Fibroblast of lung (primary cell): ENCODE measurements at places on chromosomes 13 and 19. TPM values are rescaled to one million over a fixed set of nuclear protein-coding genes. Genes with fewer than 3 reads are reported as not detected.

Gene ACP5
- 1.2 and 2.6 TPM in 2 replicates for total RNA-seq

Gene ETHE1
- total RNA-seq = 86.0 and 112 TPM in 2 replicates

Gene ZNF729
- total RNA-seq = not detected in 2 replicates

Gene AMH
- total RNA-seq = 0.26 and 0.33 TPM in 2 replicates

Gene C19orf38
- 1.0 and 1.3 TPM in 2 replicates for total RNA-seq

Gene PSG4
- total RNA-seq = 0.17 and 11.3 TPM in 2 replicates

GRCh38 chr19:1840541-1841115 lies 7.7 kb downstream of the REXO1 start:
- DNase-seq = no peak

- no peak for DNase-seq
Measured at GRCh38 chr19:7145494-7145893, 76.0 kb downstream of the ZNF557 start.

DNA sequence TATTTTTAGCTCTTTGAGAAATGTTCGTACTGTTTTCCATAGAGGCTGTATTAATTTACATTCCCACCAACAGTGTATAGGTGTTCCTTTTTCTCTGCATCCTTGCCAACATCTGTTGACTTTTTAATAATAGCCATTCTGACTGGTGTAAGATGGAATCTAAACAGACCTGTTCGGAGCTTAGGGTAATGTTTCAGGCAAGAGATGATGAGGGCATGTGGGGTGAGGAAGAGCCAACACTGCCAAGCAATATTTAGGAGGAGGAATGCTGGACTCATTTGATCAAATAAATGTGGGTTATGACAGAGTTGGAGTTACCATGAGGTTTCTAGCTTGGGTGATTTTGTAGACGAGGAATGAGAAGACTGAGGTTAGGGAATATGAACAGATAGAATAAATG lies 382.9 kb downstream of the KLF12 start:
- no peak for DNase-seq

- peak; percentile 73 for DNase-seq
Measured at GRCh38 chr19:58228585-58229254, at the start of gene ZNF544. Gene ZNF544, plus strand, starts transcription at chr19:58228914. Its CDS starts 15,110 bp downstream, at chr19:58244024.

DNA sequence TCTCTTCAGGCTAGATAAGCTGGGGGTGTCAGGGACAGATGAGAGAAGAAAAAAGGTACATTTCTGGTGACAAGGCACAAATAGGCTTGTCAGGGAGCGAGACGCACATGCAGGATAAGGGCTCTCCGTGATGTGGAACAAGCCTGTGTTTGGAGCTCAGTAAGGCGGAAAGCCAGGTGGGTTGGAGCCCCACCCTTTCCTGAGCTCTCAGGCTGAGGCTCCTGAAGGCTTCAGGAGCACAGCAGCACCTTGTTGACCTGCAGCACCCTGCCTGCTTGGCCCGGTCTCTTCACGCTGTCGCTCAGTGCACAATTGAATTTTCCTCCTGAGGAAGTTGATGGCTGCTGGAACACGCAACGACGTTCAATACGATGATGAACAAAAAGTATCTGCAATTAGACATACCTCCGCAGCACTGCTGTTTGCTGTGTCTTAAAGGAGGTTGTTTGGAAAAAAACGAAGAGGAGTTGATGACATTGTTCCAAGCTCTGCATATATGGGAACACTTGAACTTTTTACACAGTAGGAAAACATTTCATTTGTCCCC lies 29.3 kb downstream of the SERP2 start:
- DNase-seq = no peak

DNA sequence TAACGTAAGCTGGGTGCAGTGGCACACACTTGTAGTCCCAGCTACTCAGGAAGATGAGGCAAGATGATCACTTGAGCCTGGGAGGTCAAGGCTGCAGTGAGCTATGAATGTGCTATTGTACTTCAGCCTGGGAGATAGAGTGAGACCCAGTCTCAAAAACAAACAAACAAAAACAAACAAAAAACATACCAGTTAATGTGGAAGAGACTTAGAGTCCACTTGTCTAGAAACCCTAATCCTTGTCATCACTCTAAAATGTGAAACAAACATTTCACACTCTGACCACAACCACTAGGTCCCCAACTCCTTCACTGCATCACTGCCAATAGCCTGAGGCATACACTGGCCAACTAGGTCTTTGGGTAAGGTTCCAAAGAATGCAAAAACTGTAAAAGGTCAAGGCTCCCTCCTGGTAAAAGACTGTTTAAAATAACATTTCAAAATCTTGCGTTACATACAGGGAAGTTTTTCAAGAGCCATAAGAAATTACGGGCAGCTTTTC lies 28.6 kb upstream of the CYP2B6 start:
- no peak for DNase-seq

GRCh38 chr13:49214917-49215376 lies 5.2 kb upstream of the MLNR start:
- no peak for DNase-seq
